ENCODE measurements at places on chromosomes 2 and 18. TPM values are rescaled to one million over a fixed set of nuclear protein-coding genes. Genes with fewer than 3 reads are reported as not detected.

Gene AFTPH
- total RNA-seq: 19.5 TPM

- peaks cover 8% of the 10 kb centered on the region for H3K4me1 ChIP-seq
- DNase-seq: peak; percentile 30
- H3K36me3 ChIP-seq: no peaks in the 10 kb centered on the region
- no peak overlapping the region for H3K27ac ChIP-seq
- H3K27me3 ChIP-seq: no peaks in the 10 kb centered on the region
Measured at GRCh38 chr2:31945572-31945935, 65.3 kb downstream of the MEMO1 start.

Gene GRHL1
- total RNA-seq: 0.13 TPM

Gene EHD3
- 4.4 TPM for total RNA-seq

Gene GPR75
- 4.8 TPM for total RNA-seq

GRCh38 chr2:72619626-72620025, 206.2 kb downstream of the EXOC6B start:
- no peaks in the 10 kb centered on the region for H3K4me1 ChIP-seq
- no peak overlapping the region for H3K4me3 ChIP-seq
- DNase-seq: peak; percentile 32
- H3K36me3 ChIP-seq: no peaks in the 10 kb centered on the region
- no peak overlapping the region for H3K27ac ChIP-seq

GRCh38 chr18:58578835-58579560, 49.9 kb downstream of the ALPK2 start:
- no peaks in the 10 kb centered on the region for H3K27me3 ChIP-seq
- DNase-seq: peak; percentile 39

DNA sequence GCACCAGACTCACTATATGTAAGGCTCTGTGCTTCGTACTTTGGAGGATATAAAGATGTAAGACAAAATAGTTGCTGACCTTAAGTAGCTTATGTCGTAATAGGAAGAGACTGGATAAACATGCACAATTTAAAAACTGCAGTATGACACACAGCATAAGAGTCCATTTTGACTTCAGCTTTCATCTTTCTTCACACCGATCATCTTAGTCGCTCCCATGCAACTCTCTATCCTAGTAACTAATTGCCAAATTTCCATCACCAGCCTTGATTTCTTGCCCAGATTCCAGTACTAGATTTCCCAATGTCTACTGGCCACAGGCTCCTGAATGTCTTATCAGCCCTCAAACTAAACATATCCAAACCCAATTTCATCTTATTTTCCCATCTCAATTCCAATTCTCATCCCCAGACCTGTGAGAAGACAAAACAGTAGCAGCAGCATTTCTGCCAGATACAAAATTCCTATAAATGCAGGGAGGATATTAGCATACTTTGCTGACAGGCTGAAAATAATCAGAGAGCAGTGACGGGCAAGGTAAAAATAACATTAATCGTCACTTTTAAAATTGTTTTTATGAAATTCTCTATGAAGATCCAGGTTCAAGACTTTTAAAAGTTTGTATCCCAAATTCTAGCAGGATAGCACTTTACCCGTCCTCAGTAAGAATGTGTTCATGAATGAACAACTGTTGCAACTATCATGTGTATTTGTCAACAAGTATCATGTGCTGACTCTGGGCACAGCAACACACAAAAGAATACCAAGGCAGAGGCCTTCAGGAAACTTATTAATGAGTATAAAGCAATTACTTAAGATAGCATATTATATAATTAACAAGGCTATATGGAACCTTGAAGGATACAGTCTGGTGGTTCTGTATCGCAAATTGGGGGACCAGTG, 42.2 kb downstream of the KIDINS220 start:
- no peaks in the 10 kb centered on the region for H3K27me3 ChIP-seq
- no peak for DNase-seq
- no peak overlapping the region for H3K27ac ChIP-seq
- peaks cover 3% of the 10 kb centered on the region for H3K36me3 ChIP-seq
- H3K4me1 ChIP-seq: no peaks in the 10 kb centered on the region
- H3K4me3 ChIP-seq: no peak overlapping the region

DNA sequence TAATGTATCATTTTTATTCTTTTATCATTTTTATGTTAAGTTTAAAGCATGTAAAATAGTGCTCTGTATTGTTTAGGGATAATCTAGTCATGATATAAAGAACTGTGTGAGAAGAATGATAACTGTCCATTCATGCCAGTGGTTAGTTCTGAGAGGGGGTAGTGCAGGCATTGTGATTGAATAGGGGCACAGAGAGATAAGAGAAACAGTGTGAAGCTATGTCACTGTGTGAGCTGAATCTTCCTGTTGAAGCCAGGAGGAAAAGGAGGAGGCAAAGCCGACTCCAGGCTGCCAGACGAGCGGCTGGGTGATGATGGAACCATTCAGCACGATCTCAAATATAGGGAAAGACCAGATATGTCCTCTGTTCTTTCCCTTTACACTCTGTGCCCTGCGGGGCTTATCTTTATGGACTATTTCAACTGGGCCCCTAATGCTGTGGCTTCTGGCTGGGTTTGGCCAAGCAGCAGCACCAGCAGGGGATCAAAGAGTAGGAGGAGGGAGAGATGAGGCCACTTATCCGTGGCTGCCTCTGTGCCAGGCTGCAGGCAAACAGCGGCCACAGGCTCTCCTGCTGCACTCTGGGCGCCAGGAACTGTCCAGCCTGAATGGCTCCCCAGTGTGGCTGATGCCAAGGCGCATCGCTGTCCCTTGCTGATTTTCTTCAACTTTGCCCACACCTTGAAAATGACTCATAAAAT, 128.0 kb downstream of the SPP2 start:
- no peaks in the 10 kb centered on the region for H3K4me1 ChIP-seq
- H3K27me3 ChIP-seq: peaks cover 36% of the 10 kb centered on the region
- no peak for DNase-seq
- no peak overlapping the region for H3K4me3 ChIP-seq
- H3K36me3 ChIP-seq: no peaks in the 10 kb centered on the region

Gene ATP5F1A
- total RNA-seq: 479 TPM

Gene HAAO
- total RNA-seq: 2.4 TPM

DNA sequence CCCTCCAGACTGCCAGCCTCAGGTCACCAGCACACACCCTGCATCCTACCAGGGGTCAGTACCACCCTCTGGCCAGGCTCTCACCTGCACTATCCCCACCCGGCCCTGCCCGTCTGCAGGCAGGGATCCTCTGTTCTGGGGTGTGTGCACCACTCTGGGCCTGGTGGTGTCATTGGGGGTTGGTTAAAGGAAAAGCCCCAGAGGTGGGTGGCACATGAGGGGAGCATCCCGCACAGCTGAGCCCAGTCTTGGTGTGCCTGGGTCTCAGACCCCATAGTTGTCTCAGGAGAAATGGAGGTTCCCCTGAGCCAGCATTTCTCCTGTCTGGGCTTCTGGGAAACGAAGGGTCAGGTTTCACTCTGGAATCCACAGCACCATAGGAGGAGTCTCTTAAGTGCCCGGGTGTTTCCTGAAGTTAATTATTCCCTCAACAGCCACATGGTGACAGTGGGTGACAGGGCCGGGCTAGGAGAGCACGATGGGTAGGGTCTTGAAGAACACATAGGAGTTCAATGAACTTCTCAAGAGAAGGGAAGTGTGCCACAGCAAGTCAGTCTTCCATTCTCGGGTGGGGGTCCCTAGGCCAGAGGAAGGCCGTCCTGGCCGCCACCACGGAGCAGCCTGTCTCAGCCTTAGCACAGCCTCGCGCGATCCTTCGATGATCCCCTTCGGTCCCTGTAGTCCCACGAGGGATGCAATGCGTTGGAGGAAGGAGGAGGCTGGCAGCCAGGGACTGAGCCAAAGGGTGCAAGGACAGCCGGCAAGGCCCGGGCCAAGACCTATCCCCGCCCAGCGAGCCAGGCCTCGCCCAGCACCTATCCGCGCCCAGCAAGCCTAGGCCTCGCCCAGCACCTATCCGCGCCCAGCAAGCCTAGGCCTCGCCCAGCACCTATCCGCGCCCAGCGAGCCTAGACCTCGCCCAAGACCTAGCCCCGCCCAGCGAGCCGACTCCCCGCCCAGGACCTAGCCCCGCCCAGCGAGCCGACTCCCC, 1.1 kb upstream of the FARP2 start:
- H3K27ac ChIP-seq: peak overlapping the region; percentile 41
- H3K4me1 ChIP-seq: peaks cover 17% of the 10 kb centered on the region
- DNase-seq: peak; percentile 85

- H3K27me3 ChIP-seq: no peaks in the 10 kb centered on the region
- H3K36me3 ChIP-seq: no peaks in the 10 kb centered on the region
- H3K4me3 ChIP-seq: no peak overlapping the region
- peak overlapping the region; percentile 55 for H3K27ac ChIP-seq
- DNase-seq: no peak
Measured at GRCh38 chr18:63213936-63214671, 105.5 kb downstream of the BCL2 start.

Gene TNFRSF11A
- total RNA-seq: 0.37 TPM

GRCh38 chr2:150610670-150611279, 123.3 kb upstream of the RND3 start:
- H3K4me1 ChIP-seq: peaks cover 9% of the 10 kb centered on the region
- no peaks in the 10 kb centered on the region for H3K36me3 ChIP-seq
- H3K27me3 ChIP-seq: no peaks in the 10 kb centered on the region
- no peak overlapping the region for H3K27ac ChIP-seq
- no peak overlapping the region for H3K4me3 ChIP-seq

GRCh38 chr2:21301871-21302455, 178.2 kb downstream of the TDRD15 start:
- H3K27ac ChIP-seq: no peak overlapping the region
- peaks cover 40% of the 10 kb centered on the region for H3K27me3 ChIP-seq
- H3K4me3 ChIP-seq: no peak overlapping the region
- DNase-seq: no peak
